ENCODE measurements at places on chromosomes 5 and 9.

GRCh38 chr5:167835146-167835545, 456.3 kb upstream of the WWC1 start:
- DNase-seq, result no peak

DNA sequence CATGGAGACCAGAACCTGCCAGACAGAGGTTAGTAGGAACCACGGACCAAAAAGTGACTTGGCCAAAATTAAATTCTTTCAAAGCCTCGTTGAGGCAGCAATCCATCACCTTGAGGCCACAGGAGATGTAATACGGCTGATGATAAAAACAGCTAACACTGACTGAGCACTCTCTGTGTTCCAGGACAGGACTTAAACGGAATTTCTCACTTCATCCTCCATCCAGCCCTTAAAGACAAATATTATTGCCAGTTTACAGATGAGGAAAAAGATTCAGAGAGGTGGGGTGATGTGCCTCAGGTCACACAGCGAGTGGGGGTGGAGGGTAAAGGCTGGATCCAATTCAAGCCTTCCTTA, 25.1 kb downstream of the STK10 start:
- no peak for DNase-seq

GRCh38 chr9:91856419-91856818, 93.6 kb downstream of the ROR2 start:
- DNase-seq, result no peak

DNA sequence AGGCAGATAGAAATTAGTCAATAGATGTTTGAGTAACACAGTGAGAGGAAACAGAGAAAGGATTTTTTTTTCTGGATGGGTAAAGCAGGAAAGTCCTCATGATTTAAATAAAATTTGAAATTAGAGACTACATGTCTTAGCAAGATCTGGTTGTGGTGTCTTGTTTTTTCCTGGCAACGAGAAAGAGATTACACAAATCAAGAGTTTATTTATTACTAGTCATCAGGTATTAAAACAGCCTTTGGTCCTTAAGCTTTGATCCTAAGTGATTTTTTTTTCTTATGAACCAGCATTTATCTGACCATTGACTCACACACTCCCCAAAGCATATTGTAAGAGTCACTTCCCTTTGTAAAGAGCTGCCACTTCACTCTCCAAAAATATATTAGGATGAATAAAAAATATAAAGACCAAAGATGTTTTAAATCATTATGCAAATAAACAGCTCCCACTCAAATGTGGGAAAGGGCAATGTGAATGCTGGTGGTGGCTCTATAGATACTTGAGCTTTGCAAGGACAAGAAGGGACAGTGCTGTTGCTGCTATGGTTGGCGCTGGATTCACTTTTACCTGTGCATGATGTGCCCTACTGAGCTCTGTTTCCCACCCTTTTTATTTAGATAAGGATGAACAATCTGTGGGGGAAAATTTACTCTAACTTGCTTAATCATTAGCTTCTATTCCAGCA, 1726.5 kb downstream of the MAT2B start:
- DNase-seq, result no peak

Measured in GM12865 (cell line).